ENCODE measurements at places on chromosomes 1 and 21.

- DNase-seq = no peak
Observed at GRCh38 chr1:17653728-17654351, 101.3 kb upstream of the ACTL8 start.

- no peak for DNase-seq
Observed at GRCh38 chr1:208100906-208101305, 143.3 kb downstream of the PLXNA2 start.

DNA sequence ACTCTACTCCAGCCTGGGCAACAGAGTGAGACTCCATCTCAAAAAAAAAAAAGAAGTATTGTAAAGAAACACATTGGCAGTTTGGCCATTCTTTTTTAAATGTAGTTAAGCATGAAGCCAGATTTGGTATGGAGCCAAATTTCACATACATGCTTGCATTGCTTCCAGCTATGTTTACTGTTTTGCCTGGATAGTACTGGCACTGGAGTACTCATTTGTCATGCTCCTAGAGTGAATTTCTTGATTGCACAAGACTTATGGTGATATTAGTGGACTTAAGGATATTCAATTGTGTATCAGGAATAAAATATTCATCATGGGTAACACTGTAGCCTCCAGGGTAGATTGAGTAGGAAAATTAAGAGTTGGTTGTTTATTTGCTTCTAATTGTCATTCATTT, 24.5 kb upstream of the SLC9A1 start:
- DNase-seq = no peak

DNA sequence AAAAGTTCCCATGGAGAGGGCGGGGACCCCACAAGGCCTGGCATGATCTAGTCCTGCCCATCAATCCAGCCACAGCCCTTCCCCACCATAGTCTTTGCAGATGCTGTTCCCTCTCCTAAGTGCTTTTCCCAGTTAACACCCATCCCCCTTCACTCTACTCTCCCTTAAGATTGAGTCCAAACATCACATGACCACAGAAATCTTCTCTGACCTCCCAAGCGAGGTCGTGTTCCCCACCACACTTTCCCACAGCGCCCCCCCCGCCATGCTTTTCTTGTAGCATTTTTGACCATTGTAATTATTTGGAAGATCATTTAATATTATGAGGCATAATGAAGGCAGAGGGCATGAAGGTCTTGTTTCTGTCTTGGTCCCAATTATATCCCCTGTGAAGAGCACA, 4.3 kb upstream of the HSPG2 start:
- DNase-seq = no peak

GRCh38 chr1:184110272-184111204, 59.0 kb downstream of the TSEN15 start:
- no peak for DNase-seq

DNA sequence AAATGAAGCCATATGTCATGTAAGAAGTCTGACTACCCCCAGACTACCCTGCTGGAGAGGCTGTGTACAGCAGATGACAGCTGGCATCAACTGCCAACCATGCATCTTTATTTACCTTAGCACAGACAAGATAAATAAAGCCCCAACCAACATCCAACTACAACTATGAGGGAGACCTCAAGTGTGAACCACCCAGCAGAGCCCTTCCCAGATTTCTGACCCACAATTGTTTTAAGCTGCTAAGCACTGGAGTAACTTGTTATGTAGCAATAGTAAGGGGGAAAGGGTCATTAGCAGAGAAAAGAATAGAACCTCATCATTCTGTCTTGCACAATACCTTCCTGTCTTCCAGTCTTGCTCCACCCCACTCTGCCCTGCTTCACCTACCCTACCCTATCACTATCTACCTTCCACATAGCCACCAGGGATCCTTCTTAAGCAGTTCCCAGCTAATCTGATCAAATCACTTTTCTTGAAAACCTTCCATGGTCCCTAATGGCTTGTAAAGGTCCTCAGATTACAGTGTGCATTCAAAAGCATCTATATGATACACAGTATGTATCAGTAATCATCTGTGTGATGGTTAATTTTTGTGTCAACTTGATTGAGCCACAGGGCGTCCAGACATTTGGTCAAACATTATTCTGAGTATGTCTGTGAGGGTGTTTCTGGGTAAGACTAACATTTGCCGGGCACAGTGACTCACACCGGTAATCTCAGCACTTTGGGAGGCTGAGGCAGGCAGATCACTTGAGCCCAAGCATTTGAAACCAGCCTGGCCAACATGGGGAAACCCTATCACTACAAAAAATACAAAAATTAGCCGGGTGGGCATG, 19.6 kb upstream of the RBM15 start:
- no peak for DNase-seq

DNA sequence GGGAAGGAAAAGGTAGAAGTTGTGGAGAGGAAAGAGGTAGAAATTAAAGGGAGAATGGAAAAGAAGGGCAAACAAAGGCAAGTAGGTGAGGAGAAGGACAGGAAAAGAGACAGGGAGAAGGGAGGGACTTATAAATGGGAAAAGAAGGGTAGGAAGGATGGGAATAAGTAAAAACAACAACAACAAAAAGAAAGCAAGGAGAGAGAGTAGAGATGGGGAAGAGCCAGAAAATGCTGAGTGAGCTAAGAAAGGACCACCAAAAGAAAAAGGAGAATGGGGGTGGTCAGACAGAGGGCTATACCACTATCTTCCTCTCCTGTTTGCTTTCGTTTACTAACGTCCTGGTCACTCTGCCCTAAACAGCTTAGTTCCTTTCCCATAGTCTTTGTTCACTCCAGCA, 1.7 kb upstream of the CMPK1 start:
- DNase-seq = no peak

GRCh38 chr1:211951856-211952255, 83.5 kb downstream of the INTS7 start:
- no peak for DNase-seq

DNA sequence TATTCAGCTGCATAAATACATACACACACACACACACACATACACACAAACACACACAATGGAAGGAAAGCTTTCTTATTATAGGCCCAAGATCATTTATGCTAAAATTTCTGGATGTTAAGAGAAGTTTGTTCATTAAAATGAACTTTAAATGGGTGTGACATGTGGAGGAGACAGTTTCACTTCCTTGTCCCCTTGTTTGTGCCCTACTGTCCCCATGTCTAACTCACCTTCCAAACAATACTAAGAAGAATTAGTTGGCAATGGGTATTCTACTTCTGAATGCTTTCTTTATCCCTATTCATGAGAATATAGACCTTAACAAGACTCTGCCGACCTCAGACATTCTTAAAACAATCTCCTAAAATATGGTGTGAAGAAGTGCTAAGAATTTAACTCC, 63.5 kb upstream of the NRIP1 start:
- DNase-seq = no peak

GRCh38 chr21:41887667-41888066, 8.5 kb upstream of the PRDM15 start:
- DNase-seq = no peak
